ENCODE measurements at places on chromosomes 12 and 14.

- no peak for DNase-seq
Measured at GRCh38 chr12:22196236-22196635, 138.3 kb downstream of the ST8SIA1 start.

DNA sequence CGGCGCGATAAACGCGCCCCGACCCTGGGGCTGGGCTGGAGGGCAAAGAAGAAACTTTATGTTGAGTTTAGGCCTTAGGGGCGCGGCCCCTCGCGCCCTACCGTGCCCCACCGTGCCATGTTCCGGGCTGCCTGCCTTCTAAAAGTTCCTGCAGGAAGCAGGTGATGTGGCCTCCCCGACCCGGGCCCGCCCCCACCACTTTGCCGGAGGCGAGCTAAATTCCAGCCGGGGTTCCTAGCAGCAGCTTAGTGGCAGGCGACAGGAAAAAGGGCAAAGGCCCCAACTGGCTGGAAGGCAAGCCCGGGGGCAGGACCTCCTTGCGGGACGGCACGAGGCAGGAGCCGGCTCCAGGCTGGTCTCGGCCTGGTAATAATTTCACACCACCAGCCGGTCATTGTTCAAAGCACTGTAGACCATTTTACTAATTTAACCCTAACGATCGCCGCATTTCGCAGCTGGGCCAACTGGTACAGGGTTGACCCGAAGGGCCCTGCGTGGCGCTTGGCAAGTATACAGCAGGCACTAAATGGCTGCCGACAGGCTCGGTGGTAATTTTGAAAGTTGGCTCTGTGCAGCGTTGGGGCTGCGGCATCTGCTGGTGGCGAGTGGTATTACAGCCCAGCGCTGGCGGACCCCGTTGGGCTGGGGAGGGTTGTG, 895 bp upstream of the CCDC88C start:
- DNase-seq, result peak; percentile 47

DNA sequence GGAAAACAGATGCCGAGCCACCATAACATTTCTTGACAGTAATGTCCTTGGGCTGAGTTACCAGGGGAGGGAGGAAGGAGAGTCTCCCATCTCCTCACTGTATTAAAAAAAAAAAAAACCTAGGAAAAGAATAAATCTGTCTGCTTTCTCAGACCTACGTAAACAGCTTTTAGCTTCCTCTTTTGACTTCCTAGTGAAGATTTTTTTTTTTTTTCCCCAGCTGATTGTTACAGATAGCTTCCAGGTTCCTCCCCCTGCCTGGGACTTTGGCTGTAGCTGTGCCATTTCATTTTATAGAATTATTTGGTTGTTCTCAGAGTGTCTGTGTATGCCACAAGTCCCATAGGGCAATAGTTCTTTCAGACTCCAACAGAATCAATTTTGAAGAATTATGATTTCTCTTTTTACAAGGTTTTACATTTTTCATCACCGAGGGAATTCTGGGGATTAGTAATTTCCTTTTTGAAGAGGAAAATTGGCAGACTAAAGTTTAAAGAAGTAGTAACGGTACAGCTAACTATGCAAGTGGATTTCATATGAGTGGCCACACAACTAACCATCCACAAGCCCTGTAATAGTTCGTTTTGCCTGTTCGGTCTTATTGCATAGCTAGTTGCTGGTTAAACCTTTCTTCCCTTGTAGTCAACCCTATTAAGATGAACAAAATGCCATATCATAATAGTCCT, 23.1 kb upstream of the GNS start:
- peak; percentile 79 for DNase-seq

DNA sequence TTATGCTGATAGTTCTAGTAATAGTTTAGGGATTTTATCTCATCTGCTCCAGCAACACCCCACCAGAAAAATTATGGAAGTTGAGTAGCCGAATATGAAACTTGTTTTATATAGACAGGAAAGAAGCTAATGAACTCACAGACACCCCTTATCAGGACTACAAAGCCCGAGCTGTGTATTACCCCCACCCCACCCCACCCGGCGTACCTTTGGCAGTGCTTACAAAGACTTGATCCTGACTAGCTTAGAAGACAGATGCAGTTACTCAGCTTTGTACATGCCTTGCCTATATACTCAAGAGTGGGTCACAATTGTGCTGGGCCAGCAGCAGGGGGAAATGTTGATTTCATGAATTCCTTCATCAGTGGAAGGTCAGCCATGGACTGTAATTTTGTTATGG, 22.4 kb downstream of the PROX2 start:
- DNase-seq, result no peak

DNA sequence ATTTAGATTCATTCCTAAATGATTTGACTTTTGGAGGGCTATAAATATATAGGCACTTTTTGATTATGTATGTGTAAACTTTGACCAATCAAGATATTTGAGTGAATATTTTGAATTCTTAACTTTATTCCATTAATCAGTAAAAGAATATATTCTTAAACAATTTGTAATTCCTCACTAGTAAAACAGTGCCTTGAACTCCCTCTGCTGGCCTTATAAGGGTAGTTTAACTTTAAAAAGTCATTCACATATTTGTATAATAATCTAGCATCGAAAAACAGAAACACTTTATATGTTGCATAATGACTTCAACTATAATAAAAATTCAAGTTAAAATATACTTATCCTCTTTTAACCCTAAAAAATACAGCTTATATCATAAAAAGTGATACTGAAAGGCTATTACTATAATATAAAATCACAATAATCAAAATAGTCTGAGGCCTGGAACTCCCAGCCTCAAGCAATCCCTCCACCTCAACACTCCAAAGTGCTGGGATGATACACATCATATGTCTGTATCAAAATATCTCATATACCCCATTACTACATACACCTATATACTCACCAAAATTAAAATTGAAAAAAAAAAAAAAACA, 31.2 kb downstream of the CCDC59 start:
- peak; percentile 43 for DNase-seq

- no peak for DNase-seq
Measured at GRCh38 chr12:51752234-51752889, 96.2 kb downstream of the FIGNL2 start.

DNA sequence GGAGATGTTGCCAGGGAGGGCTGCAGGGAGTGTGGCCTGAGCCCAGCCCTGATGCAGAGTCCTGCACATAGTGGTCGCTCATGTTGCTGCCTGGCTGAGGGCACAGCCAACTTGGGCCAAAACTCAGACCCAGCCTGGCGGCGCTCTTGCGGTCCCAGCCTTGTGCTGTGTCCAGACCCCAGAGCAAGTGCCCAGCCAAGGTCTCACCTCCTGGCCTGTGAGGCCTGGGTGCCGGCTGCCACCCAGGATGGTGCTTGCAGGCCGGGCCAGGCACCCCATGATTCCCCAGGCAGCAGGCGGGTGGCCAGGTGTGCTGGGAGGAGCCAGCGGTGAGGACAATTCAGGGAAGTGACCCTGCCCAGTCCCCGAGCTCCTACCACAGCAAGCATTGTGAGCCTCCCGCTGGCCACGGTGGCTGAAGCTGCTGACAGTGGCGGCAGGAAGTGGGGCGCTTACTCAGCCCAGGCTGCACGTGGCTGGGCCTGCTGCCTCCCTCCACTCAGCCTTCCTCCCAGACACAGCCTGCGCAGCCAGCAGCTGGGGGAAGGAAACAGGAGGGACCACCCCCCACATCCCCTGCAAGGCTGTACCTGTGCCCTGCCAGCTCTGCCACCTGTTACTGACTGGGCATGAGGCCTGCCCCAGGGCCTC, 17.7 kb upstream of the PGF start:
- DNase-seq, result no peak

- DNase-seq, result no peak
Measured at GRCh38 chr14:72665259-72665658, 228.6 kb downstream of the DPF3 start.

DNA sequence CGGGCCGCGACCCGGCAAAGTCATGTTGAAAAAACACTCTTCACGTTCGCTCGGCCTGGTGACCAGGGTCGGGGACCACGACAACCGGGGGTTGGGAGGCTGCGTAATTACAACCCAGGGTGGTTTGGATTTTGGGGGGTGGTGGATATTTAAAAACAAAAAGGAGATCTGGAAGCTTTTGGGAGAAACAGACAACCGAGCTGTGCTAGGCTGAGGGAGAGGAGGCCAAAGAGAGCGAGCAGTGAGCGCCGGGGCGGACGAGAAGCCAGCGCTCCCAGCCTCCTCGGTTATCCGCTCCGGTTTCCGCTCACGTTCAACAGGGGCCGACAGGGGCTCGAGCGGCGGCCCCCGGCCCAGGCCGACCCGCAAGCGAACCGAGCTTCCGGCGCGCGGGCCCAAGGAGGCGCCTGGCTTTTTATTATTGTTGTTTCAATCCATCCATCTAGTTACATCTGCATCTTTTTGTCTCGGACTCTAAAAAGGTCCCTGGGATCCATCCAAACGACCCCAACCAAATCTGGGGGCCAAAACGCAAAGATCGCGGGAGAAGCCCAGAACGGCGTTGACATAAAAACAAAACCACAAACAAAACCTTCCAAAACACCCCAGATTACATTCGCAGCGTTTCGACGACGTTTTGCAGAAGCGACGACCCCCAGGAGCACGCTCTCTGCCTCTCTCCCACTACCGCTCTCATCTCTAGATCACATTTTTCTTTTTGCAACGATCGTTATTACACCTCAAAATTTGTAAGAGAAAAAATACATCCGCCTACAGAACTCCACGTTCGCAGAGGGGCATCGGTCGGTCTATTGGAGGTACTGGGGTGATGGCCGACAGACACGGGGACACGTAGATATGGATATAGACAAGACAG, 771 bp downstream of the OTX2 start:
- no peak for DNase-seq

- no peak for DNase-seq
Measured at GRCh38 chr14:24321212-24321975, 10.1 kb downstream of the LTB4R start.

- no peak for DNase-seq
Measured at GRCh38 chr12:123148223-123148622, 2.7 kb downstream of the PITPNM2 start.

DNA sequence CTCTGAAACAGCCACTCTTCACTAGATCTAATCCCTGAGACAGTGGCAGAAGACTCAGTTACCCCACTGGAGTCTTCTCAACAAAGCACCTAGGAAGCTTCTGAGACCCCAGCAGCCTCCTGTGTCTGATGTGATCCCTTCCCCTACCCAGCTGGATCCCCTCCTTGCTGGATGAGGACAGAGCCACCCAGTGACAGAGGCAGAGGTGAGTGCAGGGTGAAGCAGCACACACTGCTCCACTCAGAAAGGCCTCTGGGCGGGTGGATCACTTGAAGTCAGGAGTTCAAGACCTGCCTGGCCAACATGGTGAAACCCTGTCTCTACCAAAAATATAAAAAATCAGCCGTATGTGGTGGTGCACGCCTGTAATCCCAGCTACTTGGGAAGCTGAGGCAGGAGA, 2.7 kb downstream of the SPRYD3 start:
- DNase-seq, result no peak

DNA sequence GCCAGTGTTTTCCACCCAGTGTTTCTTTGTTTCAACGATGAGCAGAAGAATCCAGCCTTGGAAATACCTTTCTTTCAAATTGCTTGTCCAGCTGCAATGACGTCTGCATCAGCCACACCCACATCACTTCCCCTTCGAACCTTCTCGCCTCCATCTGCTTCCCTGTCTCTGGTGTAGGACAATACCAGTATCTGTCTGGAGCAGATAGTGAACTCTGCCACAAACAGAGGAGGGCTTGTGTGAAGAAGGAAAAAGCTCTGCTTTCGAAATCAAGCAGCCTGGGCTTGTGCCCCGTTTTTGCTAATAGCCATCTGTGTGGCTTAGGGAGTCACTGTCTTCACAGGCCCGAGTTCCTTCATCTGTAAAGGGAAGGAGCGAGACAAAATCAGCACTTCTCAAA, 415.4 kb downstream of the ZFP36L1 start:
- DNase-seq, result peak; percentile 13

- DNase-seq, result no peak
Measured at GRCh38 chr14:79899610-79900009, 311.7 kb downstream of the DIO2 start.

DNA sequence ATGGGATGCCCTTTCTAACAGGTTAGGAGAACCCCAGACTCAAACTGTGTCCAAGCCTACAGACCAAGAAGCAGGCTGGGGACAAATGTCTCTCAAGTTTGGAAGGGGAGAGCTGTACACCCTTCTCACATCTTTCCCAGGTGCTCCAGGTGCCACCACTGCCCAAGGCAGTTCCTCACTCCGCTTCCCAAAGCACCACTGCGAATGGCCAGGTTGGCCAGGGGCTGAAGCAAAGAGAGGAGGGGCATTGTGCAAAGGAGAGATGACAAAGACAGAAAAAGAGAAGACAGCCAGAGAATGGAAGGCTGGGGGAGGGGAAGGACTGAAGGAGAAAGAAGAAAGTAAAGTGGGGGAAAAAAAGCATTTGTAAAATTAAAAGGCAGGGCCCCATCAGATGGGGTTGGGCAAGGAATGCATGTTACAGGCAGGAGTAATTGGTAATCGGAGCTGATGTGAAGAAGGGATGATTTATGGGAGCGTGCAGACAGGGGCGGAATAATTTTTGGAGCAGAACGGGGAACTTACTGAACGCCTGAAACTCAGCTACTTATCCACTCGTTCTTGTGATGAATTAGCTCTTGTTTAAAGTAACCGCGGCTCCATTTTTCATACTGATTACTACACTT, 165.8 kb downstream of the ESRRB start:
- DNase-seq, result no peak

DNA sequence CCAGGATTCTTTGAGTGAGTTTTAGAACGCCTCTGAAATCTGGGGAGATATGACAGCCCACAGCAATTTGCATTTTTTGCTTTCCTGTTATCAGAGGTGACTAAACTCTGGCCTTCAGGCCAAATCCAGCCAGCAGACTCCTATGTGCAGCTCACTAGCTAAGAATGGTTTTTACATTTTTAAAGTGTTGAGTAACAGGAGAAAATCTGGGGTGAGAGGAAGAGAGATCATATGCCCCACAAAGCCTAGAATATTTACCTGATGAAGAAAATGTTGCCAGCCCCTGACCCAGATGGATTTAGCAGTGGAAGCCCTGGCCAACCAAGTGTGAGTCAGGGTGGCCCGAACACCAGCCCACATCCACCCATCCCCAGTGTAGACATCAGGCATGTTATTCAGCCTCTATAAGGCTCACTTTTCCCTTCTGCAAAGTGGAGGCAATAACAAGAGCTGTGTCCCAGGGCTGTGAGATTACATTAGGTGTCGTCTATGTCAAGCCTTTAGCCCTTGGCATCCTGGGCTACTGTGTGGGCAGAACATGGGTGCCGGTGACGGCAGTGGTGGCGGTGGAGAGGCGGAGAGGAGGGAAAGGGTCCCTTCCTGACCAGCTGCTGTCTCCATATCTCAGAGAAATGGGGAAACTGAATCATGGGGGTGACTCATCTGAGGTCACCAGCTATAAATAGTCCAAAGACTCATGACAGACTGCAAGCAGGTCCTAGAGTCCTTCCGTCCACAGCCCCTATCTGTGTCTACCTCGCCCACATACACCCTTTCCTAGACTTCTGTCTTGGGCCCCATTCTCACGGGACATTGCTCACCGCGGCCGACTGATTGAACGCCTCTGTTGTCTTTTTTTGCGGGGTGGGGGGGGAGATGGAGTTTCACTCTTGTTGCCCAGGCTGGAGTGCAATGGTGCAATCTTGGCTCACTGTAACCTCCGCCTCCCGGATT, 32.6 kb upstream of the CD9 start:
- DNase-seq, result peak; percentile 61
